ENCODE measurements at places on chromosomes 3 and 15.

GRCh38 chr3:127859730-127860129 lies 37.4 kb upstream of the MGLL start:
- no peak for DNase-seq

GRCh38 chr15:98651581-98652220 lies 3.4 kb downstream of the IGF1R start:
- no peak for DNase-seq

DNA sequence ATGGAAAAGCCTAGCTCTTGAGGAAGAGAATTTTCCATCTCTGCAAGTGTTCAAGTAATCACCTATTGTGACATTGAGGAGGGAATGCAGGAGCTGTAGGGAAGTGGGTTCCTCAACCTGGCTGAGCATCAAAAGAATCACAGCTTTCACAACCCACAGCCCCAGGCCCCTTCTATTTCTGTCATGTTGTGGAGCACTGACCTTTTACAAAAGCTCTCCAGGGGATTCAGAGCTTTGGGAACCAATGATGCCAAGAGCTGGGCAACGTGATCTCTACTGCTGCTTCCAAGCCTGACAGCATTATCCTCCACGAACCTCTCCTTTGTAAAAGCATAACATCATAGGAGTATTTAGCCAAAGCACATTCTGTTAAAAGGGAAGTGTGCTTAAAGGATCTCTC lies 231.1 kb downstream of the ADAMTS9 start:
- no peak for DNase-seq

GRCh38 chr15:31235311-31236183 lies 91.1 kb upstream of the KLF13 start:
- DNase-seq: no peak

DNA sequence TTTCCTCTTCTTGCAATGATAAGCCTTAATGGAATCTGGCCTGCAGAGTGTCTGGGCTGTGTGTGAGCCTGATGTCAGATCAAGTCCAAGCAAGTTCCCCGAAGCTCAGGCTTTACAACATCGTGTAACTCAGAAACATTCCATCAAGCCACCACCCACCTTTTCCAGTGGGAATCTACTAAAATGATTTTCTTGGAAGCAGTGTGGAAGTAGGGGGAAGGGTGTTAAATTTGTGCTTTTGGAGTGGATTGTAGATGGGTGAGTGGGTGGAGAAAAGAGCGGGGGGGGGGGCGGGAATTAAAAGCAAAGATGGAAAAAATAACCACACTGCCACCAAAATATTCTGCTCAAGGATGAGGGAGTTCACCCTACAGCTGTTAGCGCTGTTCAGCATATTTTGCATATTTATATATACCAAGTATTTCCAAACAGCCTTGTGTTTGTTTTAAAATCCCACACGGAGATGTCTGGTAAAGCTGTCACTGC lies 53.6 kb downstream of the VGLL3 start:
- no peak for DNase-seq
